CD4-positive, alpha-beta T cell treated with Interleukin-12 subunit alpha and Interleukin-12 subunit beta, for 1 hour (primary cell): ENCODE measurements at places on chromosomes 13 and 19.

DNA sequence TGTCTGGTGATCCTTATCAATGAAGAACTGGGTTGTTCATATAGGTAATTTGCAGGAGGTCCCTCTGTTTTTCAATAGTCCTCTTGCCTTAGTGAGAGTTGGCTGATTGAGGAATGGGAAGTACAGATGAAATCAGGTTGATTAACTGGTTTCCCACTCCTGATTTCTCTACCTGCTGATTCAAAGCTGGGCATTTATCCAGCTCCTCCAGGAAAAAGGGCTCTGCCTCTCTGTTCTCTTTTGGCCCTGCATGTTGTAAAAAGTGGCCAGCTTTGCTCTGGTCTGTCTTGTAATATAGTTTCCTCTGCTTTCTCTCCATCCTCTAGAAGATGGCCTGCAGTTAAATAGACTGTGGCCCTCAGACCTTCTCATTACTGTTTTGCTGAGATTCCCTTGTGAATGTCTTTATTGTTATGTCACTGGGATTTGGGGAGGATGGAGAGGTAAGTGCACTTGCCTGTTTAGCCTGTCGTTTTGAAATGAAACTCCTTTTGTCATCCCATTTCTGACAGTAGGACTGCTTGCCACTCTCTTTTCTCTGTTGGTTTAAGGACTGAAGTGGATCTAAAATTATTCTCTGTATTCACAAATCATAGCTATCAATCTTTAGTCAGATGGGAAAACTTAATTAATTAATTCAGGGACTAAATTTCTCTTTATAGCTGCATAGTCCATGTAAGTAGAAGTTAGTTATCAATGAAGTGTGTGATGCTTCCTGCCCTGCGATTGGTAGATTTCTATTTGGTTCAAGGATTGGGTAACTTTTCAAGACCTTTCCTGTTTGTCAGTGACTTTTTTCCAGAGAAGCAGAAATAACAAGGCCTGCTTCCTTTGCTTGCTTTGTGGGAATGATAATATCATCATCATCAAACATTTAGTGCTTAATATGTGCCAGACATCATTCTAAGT lies 28.5 kb downstream of the GARRE1 start:
- no peak for DNase-seq

DNA sequence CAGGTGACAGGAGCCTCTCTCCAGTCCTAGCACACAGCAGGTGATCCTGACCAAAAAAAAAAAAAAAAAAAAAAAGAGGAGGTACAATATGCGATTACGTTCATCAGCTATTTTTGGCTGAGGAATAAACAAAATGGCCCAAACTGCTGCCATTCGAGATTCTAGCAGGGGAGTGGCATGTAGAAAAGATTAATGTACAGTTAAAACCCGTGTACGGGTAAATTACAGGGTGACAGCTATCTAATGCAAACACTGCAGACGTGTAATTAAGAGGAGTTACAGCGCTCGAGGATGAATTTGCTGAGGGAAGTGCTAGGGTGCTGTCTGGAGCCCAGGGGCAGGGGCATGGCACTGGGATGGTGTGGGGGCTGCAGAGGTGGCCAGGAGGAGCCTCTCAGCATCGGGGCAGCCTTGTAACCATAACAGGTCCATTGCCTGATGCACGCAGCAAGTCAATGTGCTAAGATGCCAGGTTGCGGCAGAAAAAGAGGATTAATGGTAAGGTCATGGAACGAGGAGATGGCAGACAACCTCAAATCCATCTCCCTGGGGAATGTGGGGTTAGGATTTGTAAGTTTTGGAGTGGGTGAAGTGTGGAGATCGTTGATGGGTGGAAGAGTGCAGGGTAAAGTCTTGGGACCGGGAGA lies 17.4 kb downstream of the CHST8 start:
- DNase-seq = no peak

- no peak for DNase-seq
Observed at GRCh38 chr13:41613471-41613870, 156.1 kb downstream of the RGCC start.

- no peak for DNase-seq
Observed at GRCh38 chr19:7847664-7848063, 17.6 kb downstream of the EVI5L start.

DNA sequence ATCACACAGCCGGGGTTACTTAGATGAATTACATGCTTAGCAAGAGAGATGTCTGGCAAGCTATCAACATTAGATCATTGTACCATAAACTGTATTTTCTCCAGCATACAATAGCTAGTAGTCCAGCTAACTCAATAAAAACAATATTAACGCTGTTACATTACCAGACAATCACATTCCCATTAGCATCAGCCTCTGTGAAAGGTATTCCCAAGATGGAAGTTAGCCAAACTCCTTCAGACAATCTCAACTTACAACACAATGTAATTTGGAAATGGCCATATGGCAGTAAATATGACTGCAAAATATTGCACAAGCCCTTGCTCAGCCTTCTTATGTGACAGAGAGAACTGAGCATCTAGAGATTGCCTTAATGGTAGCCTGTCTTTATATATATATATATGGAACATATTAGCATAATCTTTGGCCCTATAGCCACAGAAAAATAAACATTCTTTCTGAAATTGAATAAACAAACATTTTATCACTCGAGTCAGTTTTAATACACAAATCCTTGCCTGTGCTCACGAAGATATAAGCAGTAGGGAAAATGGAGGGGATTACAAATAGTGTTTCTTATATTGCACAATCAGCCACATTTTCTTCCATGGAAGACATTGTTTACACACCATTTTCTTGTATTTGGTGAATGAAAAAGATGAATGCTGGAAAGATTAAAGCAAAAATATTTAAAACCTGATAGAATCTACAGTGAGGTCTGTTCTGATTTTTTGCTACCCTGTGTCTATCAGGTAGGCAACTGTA lies 1060.5 kb downstream of the DIAPH3 start:
- DNase-seq = no peak

DNA sequence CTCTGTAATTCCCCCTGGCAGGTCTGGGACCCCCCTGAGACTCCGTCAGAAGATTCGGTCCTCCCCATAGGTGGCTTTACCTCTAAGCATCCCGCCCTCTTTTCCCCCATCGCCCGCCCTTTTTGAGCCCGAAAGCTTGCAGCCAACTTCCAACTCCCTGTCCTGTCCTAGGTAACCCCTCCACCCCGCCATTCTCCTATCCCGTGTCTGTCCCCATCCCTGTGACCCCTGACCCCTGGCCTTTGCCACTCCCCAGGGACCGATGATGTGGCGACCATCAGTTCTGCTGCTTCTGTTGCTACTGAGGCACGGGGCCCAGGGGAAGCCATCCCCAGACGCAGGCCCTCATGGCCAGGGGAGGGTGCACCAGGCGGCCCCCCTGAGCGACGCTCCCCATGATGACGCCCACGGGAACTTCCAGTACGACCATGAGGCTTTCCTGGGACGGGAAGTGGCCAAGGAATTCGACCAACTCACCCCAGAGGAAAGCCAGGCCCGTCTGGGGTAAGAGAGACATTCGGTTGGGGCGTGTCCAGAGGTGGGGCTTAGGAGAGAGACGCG lies 488 bp downstream of the RCN3 start:
- DNase-seq = no peak

- no peak for DNase-seq
Observed at GRCh38 chr19:748274-748598, 2.7 kb upstream of the MISP start.

DNA sequence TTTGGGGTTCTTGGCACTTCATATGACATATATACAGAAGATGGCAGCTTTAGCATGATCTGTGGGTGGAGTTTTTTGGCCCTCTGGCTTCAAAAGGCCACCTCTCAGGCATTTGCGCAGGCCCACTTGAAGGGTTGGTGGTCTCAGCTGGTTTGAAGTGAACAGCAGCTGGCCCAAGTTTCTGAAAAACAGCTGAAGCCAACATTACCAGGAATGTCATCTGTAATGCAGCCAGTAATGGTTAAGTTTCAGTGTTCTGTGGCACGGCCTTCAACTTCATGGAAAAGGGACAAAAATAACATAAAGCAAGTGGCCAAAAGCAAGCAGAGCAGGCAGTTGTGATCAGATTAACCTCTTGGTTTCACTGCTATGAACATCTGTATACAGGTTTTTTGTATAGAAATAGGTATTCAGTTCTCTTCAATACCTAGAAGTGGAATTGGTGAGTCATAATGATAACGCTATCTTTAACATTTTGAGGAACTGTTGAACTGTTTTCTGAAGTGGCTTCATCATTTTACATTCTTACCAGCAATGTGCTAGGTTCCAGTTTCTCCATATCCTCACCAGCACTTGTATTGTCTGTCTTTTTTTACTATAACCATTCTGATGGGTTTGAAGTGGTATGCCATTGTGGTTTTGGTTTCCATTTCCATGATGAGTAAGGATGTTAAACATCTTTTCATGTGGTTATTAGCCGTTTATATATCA lies 245.4 kb downstream of the SHISA2 start:
- DNase-seq = no peak

DNA sequence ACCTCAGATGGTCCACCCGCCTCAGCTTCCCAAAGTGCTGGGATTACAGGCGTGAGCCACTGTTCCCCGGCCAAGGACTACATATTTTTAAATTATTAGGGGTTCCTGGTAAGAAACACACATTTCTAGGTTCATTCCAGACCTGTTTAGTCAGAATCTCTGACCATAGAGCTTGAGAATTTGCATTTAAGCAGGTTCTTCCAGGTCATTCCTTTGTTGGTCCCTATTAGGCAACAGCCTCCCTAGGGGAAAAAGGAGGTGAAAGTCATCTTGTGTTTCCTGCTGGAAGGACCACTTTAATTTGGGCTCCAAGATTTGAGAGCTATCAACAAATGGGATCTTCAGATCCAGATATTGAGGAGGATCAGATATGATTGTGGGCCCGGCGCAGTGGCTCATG lies 16.3 kb downstream of the S1PR2 start:
- DNase-seq = no peak

DNA sequence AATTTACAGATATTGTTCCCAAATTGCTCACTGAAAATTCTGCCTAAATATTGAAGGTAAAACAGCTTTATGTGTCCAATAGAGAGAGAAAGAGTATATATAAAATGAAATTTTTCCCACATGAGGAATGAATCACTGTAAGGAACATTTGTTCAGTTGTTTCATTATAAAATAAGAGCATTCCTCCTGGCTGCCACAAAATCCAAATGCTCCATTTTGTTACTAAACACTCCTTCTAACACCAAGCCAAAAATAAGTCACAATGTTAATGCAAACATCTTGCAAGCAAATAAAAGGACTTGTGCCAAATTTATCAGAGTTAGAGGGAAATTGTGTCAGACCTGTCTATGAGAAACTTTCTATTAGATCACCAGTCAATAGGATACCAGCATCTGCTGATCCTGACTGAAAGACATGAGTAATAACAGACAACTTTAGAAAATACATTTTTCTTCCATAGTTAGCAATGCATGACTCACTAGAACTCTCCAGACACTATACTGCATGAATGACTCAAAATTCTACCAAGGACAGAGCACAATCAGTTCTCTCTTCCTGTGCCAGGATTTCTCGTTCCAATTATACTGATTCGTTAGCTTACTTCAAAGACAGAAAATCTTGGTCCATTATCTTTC lies 83.5 kb upstream of the FNDC3A start:
- DNase-seq = no peak

DNA sequence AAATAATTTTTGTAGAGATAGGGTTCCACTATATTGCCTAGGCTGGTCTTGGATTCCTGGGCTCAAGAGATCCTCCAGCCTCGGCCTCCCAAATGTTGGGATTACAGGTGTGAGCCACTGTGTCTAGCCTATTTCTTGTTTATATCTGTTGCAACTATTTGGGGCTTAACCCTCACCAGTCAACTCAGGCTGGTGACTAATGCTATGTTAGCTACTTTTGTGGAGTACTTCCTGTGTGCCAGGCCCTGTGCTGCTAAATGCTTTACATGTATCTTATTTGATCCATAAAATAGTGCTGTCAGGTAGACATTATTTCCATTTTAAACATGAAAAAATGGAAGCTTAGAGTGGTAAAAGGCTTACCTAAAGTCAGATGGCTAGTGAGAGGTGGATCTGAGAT lies 13.8 kb downstream of the CEACAM1 start:
- DNase-seq = no peak

DNA sequence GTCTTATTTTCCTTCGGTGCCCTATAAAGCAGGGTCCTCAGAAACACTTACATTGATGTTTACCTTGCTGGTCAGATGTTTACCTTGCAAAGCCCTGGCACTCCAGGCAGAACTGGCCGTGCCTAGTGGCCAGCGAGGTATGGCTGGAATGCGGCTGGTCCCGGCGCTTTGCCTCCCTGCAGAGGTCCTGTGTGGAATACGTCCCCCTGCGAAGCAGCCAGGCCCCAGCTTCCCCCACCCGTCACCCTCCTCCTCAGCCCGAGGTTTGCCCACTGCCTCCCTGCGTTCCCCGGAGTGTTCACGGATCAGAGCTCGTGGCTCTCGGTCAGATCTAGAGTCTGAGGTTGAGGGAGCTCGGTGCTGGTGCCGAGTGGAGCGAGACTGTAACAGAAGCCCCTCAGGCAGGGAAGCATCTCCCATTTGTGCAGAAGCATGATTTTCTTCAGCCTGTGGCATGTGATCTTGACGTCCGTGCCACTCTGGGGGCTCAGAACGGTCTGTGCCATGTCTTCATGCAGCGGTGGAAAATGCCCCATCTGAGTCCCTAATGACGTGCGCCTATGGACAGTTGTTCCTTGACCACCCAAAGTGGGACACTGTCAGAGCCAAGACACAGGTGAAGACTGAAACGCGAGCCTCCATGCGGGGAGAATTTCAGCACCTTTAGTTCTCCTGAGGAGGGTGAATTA lies 54.8 kb upstream of the SOX1 start:
- no peak for DNase-seq

- no peak for DNase-seq
Observed at GRCh38 chr19:46426506-46427162, 2.1 kb downstream of the PNMA8C start.

GRCh38 chr19:33241091-33241529 lies 15.5 kb upstream of the SLC7A10 start:
- peak; percentile 23 for DNase-seq

GRCh38 chr13:58463841-58464240 lies 832.3 kb downstream of the PCDH17 start:
- DNase-seq = no peak

- no peak for DNase-seq
Observed at GRCh38 chr19:57506163-57506562, 6.4 kb downstream of the ZNF773 start.

DNA sequence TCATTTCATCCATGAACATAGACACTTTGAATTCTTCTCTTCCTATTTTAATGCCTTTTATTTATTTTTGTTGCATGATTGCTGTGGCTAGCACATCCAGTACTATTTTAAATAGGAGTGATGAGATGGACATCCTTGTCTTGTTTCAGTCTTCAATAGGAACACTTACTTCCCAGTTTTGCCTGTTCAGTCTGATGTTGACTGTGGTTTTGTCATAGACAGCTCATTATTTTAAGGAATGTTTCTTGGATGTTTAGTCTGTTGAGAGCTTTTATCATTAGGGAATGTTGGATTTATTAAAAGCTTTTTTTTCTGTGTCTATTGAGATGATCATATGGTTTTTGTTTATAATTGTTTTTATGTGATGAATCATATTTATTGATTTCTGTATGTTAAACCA lies 586.6 kb downstream of the SLITRK1 start:
- DNase-seq = no peak

GRCh38 chr19:47776568-47776967 lies 1.9 kb upstream of the SELENOW start:
- DNase-seq = no peak

- DNase-seq = no peak
Observed at GRCh38 chr13:49890376-49890775, 45.8 kb downstream of the SPRYD7 start.

GRCh38 chr13:77196052-77196618 lies 130.8 kb downstream of the MYCBP2 start:
- no peak for DNase-seq

GRCh38 chr19:51660975-51661600 lies 14.5 kb upstream of the SIGLEC14 start:
- peak; percentile 54 for DNase-seq
